Gastrocnemius medialis (tissue), 4 donors: ENCODE measurements at places on chromosomes 4 and X.

- no peak for DNase-seq
These were observed 3.9 kb upstream of the SYNPO2 start for GRCh38 chr4:118884716-118885115.

- no peak for DNase-seq
These were observed 17.9 kb upstream of the CXCL11 start for GRCh38 chr4:76053730-76054129.

GRCh38 chr4:161714022-161714751 lies 449.6 kb downstream of the FSTL5 start:
- no peak for DNase-seq

DNA sequence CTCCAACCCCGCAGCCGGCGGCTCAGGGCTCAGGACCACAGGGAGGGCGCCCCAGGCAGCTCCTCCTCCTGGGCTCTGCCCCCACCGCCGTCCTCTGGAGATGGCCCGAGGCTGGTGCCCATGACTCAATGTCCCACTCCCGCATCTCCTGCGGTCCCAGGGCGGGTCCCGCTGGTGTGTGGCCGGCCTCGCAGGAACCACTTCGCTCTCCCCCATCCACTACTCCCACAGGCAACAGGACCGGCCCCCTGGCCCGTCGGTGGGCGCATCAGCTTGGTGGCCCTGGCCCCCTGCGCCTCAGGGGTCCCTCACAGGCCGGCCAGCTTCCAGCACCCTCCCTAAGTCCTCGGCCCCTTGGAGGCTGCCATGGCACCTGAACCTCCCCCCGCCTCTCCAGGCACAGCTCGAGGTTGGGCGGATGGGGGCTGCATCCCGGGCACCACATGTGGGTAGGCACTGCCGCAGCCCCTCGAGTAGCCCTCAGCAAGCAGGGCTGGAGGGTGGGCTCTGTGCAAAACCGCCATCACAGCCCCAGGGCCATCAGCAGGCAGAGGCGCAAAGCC lies 22.8 kb upstream of the SPON2 start:
- DNase-seq = peak; percentile 29

- DNase-seq = no peak
These were observed 69.2 kb upstream of the FAM9A start for GRCh38 chrX:8870411-8870810.

GRCh38 chr4:94348666-94349065 lies 6.0 kb upstream of the HPGDS start:
- no peak for DNase-seq

GRCh38 chr4:8419222-8420041 lies 21.1 kb downstream of the ACOX3 start:
- peak; percentile 66 for DNase-seq

GRCh38 chrX:114999906-115000305 lies 17.5 kb downstream of the IL13RA2 start:
- DNase-seq = no peak

- peak; percentile 34 for DNase-seq
These were observed 93.8 kb downstream of the C4orf51 start for GRCh38 chr4:145773581-145774234.

DNA sequence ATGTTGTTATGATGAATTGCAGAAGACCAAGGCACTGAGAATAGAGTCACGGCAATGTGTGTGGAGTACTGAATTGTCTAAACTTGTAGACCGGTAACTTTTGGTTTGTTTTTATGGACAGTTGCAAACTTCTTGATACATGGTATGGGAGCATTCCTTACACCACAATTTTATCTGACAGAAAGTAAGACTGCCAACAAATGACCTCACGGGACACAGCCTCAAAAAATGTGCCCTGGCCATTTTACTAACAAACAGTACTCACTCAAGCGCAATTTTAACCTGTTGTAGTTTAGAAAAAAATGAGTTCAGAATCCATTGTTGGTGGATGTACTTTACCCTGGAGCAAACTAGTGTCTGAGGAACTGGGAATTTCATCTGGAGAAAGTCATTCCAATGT lies 321.2 kb downstream of the CAMK2D start:
- no peak for DNase-seq

GRCh38 chr4:147547314-147548056 lies 66.6 kb downstream of the EDNRA start:
- DNase-seq = no peak

DNA sequence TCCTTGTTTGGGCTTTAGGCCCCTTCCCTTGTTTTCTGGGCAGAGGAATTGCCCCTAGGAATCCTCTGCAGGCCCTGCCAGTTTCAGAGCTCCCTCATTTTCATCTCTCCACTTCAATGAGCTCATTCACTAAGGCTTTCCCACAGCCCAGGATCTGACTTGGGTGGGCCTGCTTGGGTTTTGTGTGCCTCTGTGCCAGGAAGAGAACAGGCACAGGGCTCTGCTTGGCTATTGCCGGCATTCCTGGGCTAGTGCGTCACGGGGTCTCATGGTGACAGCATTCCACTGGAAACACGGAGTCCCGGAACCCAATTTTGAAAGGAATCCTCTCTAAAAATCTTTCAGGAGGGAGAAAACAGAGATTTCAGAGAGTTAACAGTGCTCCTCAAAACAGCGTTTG lies 150.5 kb downstream of the VCX3A start:
- DNase-seq = no peak

- no peak for DNase-seq
These were observed 2.2 kb upstream of the UGT2B4 start for GRCh38 chr4:69497886-69498395.

GRCh38 chr4:172173206-172173605 lies 360.0 kb downstream of the GALNTL6 start:
- DNase-seq = no peak

DNA sequence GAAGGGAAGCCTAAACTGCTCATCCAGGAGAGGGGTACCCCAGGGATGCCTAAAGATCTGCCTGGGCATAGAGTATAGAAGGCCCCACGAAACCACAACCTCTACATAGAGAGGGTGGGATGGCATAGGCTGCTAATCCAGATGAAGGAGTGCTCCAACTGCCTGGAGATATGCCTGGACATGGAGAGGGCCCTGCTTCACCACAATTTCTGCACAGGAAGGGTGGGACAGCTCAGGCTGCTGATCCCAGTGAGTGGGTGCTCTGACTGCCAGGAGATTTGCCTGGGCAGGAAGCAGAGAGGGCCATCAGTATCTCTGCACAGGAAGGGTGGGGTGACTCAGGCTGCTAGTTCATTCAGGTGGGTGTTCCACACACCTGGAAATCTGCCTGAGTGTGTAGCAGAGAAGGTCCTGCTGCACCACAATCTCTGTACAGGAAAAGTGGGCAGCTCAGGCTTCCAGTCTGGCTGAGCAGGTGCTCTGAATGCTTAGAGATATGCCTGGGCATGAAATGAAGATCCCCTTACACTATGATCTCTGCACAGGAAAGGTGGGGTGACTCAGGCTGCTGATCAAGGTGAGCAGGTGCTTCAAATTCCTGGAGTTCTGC lies 61.1 kb downstream of the ZNF518B start:
- DNase-seq = no peak

- DNase-seq = peak; percentile 22
These were observed 1.8 kb downstream of the CPZ start for GRCh38 chr4:8594097-8595038.

DNA sequence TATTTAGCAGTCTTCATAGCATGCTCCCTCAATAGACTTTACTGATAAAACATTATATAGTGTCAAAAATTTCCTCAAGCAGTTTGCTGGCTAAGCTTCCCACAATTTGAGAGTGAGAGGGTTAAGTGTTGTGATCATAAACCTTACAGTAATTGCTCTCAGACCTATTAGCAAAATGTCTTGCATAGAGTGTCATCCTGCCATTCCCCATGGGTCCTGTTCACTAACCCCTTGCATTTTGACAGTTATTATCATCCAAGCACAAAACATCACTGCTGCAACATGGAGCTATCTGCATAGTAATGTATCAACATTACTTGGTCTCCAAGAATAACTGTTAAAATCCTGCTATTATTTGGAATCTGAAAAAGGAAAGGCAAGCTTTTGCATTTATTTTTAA lies 196.1 kb upstream of the GK2 start:
- DNase-seq = no peak

GRCh38 chr4:64539234-64539849 lies 130.1 kb upstream of the TECRL start:
- peak; percentile 13 for DNase-seq

DNA sequence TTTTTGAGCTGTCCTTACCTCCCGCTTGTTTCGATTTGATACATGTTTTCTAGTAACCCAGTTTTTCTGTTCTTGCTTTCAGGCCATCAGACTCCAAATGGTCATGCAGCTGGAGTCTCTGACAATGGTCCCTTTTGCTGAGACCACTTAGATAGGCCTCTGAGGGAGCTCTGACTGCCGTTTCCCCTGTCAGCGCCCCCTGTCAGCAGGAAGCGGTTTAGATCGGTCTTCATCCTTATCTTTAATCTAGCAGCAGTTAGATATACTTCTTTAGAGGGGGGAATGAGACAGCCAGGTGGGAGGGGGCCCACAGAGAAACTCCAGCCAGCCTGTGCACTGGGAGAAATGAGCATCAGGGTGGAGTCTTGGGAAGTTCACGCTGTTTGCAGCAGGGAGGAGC lies 457.9 kb downstream of the GPAT3 start:
- no peak for DNase-seq

GRCh38 chrX:118212817-118213183 lies 96.2 kb upstream of the KLHL13 start:
- no peak for DNase-seq

DNA sequence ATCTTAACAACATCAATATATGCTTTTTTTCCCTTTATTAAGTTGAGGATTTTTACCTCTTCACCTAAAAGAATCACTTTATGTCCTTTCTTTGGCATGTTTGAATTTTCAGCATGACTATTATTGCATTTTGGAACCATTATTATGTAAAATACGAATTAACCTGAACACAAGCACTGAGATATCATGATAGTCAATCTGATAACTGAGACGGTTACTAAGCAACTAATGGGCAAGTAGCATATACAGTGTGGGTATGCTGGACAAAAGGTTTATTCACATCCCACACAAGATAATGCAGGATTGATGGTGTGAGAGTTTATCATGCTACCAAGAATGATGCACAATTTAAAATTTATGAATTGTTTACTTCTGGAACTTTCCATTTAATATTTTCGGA lies 24.6 kb upstream of the GLRA3 start:
- no peak for DNase-seq
